ENCODE measurements at places on chromosomes 13 and 19.

DNA sequence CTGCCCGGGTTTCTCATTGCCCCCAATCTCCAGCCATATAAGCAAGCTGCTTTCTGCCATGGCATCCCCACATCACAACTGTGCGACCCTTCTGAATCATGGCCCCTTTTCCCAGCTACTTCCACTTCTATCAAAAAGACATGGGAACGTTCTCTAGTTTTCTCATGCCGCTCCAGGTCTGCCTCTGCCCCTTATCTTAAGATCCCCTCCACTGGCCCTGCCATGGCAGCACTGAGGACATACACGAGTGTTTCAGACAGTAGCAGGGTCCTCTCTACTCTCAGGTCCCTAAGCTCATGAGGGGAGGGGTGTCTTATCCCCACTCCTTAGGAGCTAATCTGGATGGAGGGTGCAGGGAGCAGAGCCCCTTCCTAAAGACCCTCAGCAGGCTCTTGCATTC, 5.5 kb upstream of the AMER2 start:
- DNase-seq = no peak

DNA sequence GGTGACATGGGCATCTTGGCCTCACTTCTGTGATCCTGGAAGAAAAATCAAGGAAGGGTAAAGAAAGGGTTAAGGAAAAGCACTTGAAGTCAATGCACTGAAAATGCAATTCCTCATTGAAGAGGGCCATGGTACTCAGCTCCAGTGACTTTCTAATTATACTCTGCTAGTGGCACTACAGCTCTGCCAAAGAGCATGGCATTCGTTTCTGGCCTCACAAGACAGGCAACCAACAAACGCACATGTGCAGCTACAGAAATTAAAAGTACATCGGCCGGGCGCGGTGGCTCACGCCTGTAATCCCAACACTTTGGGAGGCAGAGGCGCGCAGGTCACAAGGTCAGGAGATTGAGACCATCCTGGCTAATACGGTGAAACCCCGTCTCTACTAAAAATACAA, 21.8 kb downstream of the SACS start:
- no peak for DNase-seq

DNA sequence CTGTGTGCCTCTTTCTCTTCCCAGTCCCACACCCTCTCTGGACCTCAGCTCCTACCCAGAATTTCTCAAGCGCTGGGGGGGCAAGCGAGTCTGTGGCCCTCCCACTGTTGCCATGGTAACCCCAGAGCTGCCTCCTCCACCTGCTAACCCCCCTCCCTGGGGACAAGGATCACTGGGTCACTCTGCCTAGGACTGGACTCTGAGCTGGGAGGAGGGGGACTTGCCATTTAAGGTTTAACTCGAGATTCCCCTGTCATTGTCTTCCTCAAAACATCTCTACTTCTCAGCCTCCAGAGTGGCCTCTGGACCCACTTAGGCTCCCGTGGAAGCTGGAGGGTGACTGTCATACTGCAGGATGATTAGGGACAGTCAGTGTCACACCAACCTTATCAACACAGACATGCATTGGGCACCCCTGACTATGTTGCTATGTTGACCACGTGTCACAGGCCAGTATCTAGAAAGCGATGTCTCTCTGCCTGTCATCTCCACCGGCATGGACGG, 2.2 kb downstream of the PALM3 start:
- DNase-seq = no peak

DNA sequence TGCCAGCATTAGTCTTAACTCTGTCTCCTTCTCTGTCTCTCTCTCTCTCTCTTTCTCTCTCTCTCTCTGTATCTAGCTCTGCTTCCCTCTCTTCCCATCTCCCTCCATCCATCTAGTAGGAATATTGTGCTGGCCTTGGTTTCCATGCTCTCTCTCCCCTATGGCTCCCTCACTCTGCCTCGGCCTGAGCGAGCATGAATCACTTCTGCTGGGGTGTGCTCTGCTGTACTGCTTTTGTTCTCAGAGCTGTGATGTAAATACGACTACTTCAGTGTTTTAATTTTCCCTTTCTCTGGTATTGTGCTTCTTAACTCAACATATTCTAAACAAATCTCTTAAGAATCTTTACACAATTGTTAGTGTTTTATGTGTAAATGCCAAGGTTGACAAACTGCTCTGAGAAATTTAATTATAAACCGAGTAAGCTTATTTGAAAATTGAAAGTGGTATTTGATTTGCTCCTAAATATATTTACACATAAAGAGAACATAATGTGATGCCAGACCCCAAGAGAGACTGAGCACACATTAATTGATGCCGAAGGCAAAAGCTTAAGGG, 211.5 kb upstream of the KL start:
- no peak for DNase-seq

DNA sequence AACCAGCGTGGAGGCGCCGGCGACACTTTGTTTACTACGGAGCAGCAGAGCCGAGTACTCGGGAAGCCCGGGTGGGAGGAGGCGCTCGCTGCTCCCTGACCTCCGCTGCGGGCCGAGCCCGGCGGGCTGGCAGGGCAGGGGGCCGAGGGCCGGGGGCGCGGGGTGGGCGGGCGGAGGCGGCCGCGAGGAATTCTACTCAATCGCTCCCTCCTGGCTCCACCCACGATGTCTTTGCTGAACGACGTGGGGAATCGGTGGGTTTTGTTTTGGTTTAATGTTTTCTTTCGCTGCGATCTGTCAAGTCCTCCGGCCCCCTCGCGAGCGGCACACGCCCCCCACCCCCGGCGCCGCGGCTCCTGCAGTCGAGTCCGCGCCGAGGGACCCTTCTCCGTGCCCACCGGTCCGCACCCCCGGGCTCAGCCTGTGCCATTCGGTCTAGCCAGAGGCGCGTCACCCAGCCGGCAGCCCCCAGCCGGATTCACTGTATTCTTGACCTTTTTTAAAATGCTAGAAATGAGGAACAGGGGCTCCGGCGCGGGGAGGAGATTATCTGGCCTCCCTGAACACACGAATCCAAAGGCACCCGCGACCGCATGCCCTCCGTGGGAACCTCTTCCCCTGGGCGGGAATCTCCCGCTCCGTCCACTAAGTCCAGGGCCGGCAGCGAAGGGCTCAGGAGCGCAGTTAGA, 636 bp upstream of the FOXO1 start:
- no peak for DNase-seq

DNA sequence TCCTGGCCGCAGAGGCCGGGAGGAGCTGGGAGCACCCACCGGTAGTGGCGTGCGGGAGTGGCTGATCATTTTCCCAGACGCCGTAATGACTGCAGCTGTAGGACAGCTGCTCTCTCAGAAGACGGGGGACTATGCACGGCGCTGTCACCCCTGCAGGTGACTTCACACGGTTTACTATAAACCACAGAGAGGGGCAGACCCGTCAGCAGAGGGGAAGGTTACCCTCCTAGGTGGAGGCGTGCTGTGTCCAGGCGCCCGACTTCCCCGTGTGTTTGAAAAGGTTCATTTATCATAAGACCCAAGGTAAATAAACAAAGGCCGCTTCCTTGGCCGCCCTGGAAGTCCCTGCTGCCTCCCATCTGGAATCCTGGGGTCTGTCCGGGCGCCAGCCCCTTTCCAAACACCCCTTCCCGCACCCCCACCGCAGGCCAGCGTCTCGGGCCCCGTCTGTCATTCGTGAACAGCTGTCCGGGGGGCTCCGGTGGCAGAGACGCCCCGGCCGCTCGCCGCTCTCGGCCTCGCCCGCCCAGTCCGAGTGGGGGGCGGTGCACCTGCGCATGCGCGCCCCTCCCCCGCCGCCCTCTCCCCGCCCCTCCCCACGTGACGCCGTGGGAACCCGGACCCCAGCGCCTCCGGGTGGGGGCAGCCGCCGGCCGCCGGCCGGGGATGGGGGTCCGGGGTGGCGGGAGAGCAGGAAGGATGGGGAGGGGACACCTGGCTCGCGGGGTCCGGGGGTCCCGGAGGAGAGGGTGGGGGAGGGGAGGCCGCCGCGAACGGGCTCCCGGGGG, 915 bp downstream of the SHC2 start:
- DNase-seq = no peak

DNA sequence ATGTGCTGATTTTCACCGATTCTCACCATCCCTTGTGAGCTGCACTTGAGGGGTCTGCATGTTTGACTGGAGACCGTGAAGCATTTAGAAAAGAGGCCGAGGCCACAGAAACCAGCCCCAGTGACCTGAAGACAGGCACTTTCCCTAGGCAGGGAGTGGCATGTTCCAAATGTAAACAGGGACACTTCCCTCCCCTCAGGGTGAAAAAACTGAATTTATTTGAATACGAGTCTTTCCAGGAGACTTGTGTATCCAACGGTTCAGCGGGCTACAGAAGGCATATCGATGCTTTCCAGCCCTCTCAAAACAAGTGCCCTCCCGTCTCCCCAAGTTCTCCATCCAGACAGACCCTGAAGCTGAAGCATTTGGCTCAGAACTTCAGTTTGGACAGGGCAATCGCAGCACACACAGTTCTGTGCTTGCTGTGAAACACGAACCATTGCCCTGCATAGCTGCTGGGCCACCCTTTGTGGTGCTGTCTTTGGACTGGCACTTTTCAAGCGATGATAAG, 106.1 kb downstream of the ZIC5 start:
- DNase-seq = no peak

- DNase-seq = no peak
Observed at GRCh38 chr13:42149136-42149535, 100.7 kb downstream of the DGKH start.

DNA sequence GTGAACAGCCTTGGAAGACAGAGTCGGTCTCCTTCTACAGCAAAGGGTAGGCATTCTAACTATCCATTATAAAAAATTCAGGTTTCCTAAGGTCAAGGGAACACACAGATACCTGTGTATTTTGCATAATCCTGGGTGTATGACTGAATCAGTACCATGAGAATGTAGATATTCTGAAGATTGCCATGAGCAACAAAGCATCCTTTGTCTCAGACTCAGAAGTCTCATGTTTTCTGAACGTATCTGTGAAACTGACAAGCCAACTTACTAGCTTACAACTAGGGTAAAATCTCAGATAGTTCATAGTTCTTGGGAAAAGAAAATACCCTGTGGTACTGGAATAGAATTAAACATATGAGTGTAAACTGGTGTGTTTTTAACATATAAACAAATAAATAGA, 6.5 kb downstream of the ZNF566 start:
- no peak for DNase-seq

GRCh38 chr13:80363890-80364503, 23.1 kb upstream of the SPRY2 start:
- peak; percentile 23 for DNase-seq

DNA sequence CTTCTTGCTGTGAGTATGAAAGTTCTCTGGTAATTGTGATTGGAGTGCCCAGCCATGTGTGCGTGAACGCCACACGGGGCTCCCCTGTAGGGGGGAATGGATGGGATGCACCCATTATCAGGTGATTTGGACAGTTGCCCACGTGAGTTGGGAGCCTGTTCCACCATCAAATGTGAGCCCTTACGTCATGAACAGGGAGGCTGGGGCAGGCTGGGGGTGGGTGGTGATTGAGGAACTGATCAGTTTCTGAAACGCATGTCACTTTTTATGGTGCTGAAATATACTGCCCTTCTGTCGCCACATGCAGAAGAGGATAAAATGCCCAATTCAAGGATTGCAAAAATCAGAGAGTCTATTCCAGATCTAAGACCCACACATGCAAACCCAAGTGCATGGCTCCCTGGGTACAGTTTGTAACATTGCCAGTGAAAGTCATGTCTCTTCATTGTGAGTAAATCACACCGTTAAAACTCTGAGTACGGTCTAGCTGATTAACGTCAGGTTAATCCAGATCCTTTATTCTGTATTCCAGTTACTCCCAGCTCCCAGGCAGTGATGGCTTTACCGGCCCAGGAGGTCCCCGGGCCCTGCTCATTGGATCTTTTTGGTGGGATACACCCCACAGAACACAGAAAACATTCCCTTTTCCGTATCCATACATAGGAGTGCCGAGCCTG, 90.2 kb downstream of the RAB20 start:
- DNase-seq = peak; percentile 71

- DNase-seq = no peak
Observed at GRCh38 chr13:80547885-80548825, 207.2 kb upstream of the SPRY2 start.

Measured in GM12865 (cell line).